ENCODE measurements at places on chromosomes 1 and 21.

- DNase-seq: no peak
These were observed 118.3 kb downstream of the FMN2 start for GRCh38 chr1:240210026-240210425.

GRCh38 chr1:151914076-151914475 lies 4.8 kb upstream of the THEM4 start:
- DNase-seq: no peak

DNA sequence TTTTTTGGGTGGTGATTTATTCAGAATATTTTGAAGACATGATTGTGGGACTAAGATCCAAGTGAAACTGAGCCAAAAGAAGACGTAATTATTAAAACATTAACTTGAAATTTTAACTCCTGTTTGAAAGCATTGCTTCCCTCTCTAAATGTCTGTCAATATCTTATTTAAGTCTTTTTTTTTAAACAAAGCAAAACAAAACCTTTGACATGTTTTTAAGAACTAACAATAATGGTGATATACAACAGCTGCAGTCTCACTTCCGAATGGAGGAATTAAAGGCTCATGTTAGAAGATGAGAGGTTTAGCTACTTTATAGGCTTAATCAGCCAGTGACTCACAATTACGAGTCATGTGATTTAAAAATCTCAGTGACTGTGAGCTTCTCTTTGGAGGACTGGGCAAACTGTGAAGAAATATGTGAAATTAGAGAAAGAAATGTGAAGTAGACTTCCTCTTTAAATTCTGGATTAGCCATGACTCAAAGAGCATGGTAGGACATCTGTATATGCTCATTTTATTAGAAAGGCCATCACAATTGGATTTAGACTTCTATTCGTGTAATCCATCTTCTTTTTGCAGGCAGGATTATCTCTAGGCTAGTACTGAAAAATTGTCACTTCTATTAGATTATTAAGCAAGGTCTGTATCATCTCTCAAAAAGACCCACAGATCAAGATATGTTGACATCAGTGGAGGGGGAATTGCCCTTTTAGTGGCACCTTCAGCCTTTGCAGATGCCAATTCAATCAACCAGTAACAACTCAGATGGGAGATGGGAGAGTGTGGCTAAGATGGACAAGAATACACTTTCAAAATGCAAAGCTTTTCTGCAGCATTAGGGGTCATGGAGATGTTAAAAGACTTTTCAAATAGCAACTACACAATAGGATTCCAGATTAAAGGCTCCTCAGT lies 28.7 kb downstream of the KCNA3 start:
- DNase-seq: no peak

DNA sequence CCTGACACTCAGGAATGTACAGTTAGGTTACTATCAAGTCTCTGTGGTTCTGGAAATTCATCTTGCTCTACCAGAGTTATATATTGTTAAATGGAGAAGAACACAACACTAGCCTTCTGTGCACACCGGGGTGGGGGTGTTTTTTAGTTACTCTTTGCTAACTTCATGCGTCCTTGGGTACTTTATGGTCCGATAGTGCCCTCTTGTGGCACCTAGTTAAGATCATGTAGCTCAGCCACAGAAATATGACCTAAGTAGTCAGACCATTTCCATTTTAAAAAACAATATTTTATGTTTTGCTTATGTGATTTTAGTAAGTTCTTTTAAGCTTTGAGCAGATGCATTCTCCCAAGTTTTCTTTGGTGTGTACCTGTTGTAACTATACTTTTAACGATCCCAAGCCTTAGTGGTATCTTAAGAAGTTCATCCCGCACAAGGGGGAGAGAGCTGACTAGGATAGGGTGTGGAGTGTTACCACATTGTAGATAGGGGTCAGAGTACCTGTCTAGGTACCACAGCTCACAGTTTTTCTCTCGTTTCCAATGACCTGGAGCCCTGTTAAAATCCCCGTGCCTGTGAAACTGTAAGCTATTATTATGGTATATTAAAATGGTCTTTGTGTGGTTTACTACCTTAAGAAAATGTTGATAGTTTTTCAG lies 20.6 kb upstream of the SH3D21 start:
- DNase-seq: peak; percentile 72

DNA sequence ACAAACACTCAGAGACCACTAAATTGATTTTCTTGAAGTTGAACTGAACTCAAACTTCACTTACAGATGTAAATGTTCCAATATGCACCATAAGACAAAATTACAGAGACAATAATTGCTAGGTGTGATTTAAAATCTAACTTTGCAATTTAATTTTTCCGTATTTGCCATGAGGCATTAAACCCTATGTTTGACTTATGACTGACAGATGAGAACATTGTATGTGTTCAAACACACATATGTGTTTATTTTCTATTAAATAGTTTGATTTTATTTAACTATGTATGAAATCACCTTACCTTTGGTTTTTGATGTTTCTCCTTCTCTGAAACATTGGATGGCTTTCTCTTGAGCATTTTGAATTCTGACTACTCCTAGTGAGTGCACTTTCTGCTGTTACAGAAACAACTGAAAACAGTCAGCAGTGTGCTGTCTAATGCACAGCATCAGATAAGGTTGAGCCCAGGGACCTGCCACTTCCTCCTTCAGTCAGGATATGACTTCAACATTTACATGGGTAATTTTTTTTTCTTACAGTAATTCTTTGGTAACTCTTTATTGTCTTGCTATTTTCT lies at the start of gene SAMSN1:
Gene SAMSN1, minus strand, starts transcription at position 410 of the 575 bp plus-strand sequence. Its CDS starts 54 bp downstream, at position 356.
- DNase-seq: peak; percentile 68

DNA sequence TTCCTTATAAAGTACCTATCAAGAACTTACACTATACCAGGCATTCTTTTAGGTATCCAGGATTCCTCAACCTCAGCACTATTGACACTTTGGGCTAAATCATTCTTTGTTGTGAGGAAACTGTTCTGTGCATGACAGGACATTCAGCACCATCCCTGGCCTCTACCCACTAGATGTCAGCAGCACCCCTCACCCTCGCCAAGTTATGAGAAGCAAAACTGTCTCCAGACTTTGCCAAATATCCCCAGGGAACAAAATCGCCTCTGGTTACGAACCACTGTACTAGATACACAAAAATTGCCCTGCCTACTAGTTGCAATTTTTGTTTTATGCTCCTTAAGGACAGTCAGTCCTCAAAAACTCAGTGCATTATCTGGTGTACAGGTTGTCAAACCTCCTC lies 35.7 kb downstream of the PALMD start:
- DNase-seq: no peak

GRCh38 chr1:53504901-53505300 lies 45.7 kb downstream of the DMRTB1 start:
- DNase-seq: no peak

- no peak for DNase-seq
These were observed 14.6 kb upstream of the AGBL4 start for GRCh38 chr1:50038237-50038809.

DNA sequence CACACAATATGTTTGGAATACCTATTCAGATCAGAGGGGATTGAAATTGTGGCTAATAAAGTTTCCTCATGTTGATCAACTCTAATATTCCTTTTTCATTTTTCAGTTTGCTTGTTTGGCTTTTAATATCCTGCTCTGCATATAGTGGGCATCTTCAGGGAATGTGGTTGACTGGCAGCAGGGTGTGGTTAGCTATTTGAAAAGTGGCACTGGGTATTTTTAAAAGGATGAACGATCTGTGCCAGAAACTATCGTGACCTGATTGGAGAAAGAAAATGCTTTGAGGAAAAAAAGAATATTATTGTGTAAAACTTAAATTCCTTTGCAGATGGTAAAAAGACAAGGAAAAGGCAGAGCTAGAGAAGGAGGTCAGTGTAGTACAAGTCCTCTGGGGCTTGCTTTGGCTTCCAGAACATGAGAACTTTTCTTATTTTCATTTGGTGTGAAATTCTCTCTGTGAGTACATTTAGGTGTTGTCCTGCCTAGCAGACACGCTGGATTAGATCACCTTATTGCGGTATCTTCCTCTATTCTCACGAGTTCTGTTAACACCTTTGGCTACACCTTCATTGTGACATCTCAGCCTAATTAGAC lies 329.7 kb upstream of the SNX7 start:
- DNase-seq: no peak

GRCh38 chr1:1425426-1425752 lies 4.3 kb upstream of the ANKRD65 start:
- DNase-seq: no peak

All from T-cell (primary cell).